ENCODE measurements at places on chromosomes 7 and 10. TPM values are rescaled to one million over a fixed set of nuclear protein-coding genes. Genes with fewer than 3 reads are reported as not detected.

Gene GPR158
- not detected for total RNA-seq

Gene NAT16
- not detected for total RNA-seq

Gene RBM33
- 165 TPM for total RNA-seq

Gene DKK1
- total RNA-seq: not detected

Gene CADPS2
- not detected for total RNA-seq

Gene HSPA12A
- total RNA-seq: not detected

Gene PLEKHS1
- total RNA-seq: not detected

Gene HOXA1
- total RNA-seq: 0.44 TPM

Gene LRMDA
- total RNA-seq: not detected

Gene TET1
- total RNA-seq: 3.1 TPM

Gene FAM131B
- total RNA-seq: 1.2 TPM

Gene PNLIP
- not detected for total RNA-seq

Gene PNLIPRP1
- not detected for total RNA-seq

Gene LLCFC1
- total RNA-seq: not detected

Gene ZNF12
- total RNA-seq: 49.7 TPM

Gene LBX1
- total RNA-seq: not detected

Gene DRGX
- not detected for total RNA-seq

Gene PNLIPRP3
- total RNA-seq: not detected

Gene POU6F2
- not detected for total RNA-seq

Gene AKR1C8
- 1.1 TPM for total RNA-seq

Gene CXCL12
- not detected for total RNA-seq

Gene SLC39A12
- total RNA-seq: not detected

Gene BMPER
- total RNA-seq: not detected

Gene PTPN20
- 2.7 TPM for total RNA-seq

Gene OR2A42
- not detected for total RNA-seq

Gene SORBS1
- total RNA-seq: 0.94 TPM

Gene ANKRD61
- not detected for total RNA-seq

Gene CFAP43
- total RNA-seq: 0.39 TPM

Gene CYP2C19
- not detected for total RNA-seq

Gene ZNF398
- total RNA-seq: 29.0 TPM

Gene FOXP2
- total RNA-seq: not detected

Gene CYP26A1
- not detected for total RNA-seq

Gene ZNF282
- 19.1 TPM for total RNA-seq

Gene CLDN3
- total RNA-seq: not detected

Gene INSYN2A
- total RNA-seq: not detected

Gene LRRC18
- total RNA-seq: not detected

Gene CAMK2B
- not detected for total RNA-seq

Gene HPSE2
- not detected for total RNA-seq

Gene NEUROG3
- not detected for total RNA-seq
